ENCODE measurements at places on chromosomes 1 and 21.
A peak's percentile ranks its signal among the peaks of the same experiment; 100 is the strongest.

DNA sequence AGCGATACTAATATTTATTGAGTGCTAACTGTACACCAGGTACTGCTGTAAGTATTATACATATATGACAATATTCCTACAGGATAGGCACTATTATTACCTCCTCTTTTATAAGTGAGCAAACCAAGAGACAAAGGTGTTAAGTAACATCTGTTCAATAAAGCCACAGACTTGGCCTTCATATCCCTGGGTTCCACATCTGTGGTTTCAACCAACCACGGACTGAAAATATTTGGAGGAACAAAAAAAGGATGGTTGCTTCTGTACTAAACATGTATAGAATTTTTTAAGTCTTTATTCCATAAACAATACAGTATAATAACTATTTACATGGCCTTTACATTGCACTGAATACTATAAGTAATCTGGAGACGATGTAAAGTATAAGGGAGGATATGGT, 95.1 kb downstream of the RERE start:
- no peak for DNase-seq

DNA sequence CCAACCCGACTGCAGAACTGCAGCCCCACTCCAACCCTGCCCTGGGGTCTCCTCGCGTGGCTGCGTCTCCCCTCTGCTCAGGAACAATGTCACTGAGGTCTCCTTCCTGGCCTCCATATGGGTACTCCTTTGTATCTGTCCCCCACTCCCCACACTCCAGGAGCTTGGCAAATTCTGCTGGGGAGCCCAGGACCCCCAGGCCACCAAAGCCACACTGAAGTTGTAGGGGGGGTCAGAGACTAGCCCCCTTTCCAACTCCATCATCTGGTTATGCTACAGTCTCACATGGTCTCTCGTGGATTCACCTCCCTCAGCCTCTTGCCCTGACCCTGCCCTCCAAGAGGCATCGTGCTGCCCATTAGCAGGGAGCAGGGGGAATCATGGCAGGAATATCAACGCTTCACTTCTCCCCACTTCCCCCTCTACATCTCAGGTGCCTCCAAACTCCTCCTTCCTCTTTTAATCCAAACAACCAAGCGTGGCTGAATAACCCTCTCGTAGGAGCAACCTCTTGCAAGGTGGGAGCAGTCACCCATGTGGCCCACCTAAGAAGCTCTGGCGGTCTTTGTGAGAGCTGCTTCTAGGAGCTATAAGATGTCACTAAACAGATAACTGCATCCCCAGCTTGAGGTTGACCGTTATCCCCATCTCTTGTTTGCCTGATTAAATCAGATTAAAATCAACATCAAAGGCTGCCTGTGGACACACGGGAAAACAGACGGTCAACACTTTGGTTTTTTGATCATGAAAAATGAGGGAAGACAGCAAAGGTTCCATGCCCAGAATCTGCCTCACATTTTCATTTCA, 86.4 kb downstream of the MIS18A start:
- DNase-seq, result no peak

- no peak for DNase-seq
Measured at GRCh38 chr1:115059316-115059715, 29.7 kb downstream of the TSHB start.

- peak; percentile 54 for DNase-seq
Measured at GRCh38 chr21:36156815-36157670, at the start of gene DOP1B. TSS of gene DOP1B (plus strand) at chr21:36156824. CDS start at chr21:36164734, 7,910 bp downstream.

- DNase-seq, result no peak
Measured at GRCh38 chr1:94804442-94804837, 15.7 kb upstream of the SLC44A3 start.

GRCh38 chr1:17995480-17995879, 112.1 kb upstream of the IGSF21 start:
- no peak for DNase-seq

DNA sequence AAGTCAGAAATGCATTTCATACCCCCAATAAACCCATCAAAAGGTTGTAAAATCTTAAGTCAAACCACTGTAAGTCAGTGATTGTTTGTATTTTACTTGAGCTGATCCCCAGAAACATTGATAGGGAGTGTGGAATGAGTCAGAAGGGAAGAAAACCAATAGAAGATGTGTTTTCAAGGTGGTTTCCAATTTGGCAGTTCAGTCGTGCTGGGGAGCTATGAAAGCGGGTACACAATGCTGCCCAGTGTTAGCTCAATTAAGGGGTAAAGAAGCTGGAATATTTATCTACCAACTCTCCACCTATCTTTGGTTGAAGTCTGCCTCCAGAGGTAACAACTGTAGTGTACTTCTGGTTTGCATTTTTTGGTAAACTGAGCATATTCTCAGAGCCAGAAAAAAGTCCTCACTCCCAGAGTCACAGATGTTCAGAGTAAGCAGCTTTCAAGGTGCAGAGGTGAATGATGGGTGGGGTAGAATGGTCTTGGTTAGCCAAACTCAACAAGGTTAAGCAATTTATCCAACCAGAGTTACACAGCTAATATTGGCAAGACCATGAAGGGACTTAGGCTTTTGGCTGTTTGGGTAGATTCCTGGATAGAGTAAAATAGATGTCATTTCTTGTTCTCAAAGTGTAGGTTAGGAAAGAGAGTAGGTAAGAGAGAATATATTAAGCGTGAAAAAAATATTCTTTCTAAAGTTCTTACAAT, 202.9 kb upstream of the ADGRL2 start:
- DNase-seq, result no peak

DNA sequence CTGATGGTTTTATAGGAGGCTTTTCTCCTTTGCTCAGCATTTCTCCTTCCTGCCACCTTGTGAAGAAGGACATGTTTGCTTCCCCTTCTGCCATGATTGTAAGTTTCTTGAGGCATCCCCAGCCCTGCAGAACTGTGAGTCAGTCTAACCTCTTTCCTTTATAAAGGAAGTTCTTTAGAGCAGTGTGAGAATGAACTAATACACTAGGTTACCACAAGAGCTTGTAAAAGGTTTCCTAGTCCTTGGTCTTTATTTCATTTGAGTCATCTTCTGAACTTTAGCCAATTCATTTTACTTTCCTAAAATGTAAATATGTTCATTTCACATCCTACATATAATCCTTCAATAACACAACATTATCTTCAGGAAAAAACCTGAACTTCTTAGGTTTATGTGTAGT, 365.3 kb downstream of the HHIPL2 start:
- DNase-seq, result no peak

- DNase-seq, result no peak
Measured at GRCh38 chr1:119483441-119484200, 23.4 kb upstream of the HSD3B1 start.

DNA sequence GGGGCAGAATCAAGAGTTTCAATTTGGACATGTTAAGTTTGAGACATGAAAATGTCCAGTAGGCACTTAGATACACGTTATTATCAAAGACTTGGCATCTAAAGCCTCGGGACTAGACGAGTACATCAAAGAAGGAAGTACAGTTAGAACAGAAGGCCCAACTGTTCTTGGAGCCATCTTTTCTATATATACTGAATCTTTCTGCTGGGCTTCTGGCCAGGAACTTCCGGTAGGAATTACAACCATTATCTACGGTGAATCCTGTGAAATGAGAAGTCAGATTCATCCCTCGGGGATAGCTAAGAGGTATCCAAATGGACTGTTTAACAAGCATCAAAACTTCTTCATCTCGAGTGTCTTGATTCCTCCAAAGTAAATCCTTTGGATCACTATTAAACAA, 34.4 kb upstream of the NRDC start:
- DNase-seq, result no peak

DNA sequence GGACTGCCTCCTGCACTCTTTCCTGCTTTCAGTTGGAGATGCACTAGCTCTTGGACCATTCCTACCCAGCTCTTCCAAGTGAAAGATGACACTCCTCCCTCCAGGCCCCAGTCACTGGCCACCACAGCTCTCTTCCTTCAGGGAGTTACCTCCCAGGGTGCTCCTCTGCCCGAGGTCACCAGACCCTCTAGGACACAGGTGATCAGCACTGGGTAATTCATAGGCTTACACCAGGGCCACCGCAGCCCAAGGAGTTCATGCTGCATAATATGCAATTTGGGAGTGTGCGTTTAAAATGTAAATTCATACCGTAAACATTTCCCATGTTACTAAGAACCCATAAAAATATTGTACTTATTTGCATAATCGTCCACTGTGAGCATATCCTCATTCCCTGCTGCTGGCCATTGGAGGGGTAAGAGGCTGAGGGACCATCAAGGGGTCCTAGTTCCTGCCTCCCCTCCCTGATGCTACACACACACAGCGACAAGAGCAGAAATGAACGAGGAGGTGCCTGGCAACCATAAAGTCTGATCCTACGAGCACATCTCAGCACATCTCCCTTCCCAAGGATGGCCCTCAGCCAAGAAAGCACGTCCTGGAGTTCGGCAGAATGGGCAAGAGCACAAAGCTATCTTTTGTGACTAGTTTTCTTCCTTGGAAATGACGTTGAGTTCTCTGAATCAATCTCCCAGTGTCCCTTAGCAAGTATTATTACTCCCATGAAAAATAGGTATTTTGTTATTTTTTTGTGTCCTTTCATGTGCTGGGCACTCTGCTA, 222.9 kb upstream of the RAB4A start:
- no peak for DNase-seq

DNA sequence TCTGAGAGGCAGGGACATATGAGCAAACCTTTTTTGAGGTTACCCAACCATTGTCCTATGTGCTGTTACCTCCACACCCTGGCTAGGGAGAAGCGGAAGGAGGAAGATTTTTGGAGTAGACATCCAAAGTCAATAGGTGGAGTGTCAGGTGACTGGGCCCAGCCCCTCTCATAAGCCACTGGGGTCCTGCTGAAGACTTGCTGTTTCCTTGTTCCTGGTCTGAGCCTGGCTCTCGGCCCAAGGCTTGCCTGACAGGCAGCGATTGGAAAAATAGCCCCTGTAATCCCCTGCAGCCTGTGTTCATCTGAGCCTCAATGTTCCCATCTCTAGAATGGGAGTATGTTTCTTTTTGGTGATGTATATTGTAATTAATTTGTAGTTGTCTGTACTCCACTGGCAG, 6.9 kb upstream of the PIGR start:
- no peak for DNase-seq

DNA sequence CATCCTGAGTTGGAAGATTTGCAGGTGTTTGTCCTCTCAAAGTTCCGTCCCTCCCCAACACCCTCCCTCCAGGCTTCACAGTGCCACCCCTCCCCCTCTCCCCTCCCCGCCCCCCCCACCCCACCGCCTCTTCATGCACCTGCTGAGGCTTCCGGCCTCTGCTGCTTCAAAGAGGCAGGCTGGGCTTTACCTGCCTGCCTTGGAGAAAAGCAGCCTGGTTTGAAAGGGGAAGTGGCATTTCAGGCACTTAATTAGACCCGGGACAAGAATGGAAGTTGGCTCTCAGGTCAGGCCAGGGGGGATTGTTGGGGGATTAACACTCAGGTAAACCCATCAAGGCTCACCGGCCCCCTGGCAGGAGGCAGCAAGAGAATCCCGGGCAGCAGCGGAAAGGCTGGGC, 21.1 kb downstream of the PAX7 start:
- no peak for DNase-seq

DNA sequence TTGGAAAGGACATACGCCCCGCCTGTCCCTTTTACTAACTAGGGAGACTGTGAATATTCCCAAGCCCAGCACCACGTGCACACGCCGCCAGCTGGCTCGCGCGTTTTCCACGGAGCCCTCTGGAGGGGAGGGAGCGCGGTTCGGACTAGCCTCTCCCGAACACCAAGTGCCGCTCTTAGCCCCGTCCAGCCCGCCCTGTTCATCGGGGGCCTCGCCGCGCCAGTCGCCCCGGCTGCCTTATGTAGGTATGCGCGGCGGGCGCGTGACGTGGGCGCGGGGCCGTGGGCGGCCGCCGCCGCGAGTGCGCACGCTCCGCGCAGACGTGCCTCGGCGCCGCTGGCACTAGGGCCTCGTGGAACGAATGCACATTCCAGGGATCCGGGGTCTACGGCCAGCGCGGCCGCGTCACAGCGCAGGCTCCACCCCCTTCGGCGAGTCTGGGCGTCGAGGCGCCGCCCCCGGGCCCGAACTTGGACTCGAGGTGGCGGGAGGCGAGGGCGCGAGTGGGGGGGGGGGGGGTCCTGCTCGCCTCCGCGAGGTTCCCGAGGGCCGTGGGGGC, 767 bp upstream of the IRF2BP2 start:
- peak; percentile 93 for DNase-seq

- DNase-seq, result no peak
Measured at GRCh38 chr1:222663431-222663934, 45.6 kb downstream of the MIA3 start.

- DNase-seq, result no peak
Measured at GRCh38 chr21:43191971-43192370, 23.2 kb downstream of the CRYAA start.

DNA sequence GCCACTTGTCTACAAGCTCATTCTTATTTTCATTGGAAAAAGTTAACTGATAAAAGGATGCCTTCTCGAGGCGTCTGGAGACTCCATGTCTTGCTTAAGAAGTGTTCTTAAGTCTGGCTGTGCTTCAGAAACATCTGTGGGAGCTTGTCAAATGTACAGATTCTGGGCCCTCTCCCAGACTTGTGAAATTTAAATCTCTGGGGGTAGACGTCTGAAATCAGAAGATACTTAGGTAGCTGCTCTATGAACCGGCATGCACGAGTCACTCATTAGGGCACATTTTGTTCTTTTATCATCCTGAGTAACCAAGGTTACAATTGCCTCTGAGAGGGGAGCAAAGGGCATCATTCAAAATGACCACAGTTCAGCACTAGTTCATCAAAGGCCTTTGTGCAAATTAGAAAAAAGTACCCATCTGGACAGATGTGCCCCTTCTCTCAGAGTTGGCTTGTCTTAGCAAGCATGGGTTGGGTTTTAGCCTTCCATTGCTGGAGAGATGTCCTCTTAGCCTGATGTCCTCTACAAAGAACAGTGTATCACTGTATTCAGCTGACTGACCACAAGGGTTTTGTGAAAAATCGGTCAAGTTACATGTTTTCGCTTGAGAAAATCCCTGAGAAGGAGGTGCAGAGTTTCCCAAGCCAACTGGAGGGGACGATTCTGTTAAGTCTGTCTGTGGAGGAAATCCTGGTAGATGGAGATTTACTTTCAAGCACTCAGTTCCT, 156.9 kb downstream of the ASTN1 start:
- DNase-seq, result no peak

GRCh38 chr1:244835276-244836134, at the start of gene COX20:
TSS of gene COX20 (plus strand) at chr1:244835658. CDS start at chr1:244835715, 57 bp downstream.
- peak; percentile 86 for DNase-seq

- no peak for DNase-seq
Measured at GRCh38 chr21:45125357-45125756, 51.0 kb downstream of the ADARB1 start.

GRCh38 chr1:65264197-65264929, 45.0 kb upstream of the DNAJC6 start:
- DNase-seq, result peak; percentile 19

DNA sequence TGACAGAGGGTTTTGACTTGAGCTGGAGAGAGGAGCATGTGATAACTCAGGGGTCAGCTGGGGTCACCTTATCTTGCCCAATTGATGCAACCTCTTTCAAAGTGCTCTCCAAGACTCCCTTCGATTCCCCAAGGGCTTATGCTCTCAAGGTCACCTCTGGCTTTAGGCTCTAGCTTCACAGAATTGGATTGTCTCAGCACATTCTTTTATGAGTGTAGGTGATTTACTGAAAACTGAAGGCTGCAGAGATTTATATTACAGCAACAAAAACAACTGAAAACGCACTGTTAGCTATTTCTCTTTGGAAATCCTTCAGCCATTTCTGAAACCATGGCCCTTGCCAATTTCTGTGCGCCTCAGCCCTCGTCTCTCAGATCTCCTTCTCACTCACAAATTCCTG, 34.5 kb upstream of the MAP1LC3C start:
- no peak for DNase-seq

- no peak for DNase-seq
Measured at GRCh38 chr1:197737916-197738315, 37.4 kb downstream of the DENND1B start.

- DNase-seq, result no peak
Measured at GRCh38 chr1:21362096-21362495, 71.8 kb upstream of the ECE1 start.
